ENCODE measurements at places on chromosomes 4 and X. TPM values are rescaled to one million over a fixed set of nuclear protein-coding genes. Genes with fewer than 3 reads are reported as not detected.

DNA sequence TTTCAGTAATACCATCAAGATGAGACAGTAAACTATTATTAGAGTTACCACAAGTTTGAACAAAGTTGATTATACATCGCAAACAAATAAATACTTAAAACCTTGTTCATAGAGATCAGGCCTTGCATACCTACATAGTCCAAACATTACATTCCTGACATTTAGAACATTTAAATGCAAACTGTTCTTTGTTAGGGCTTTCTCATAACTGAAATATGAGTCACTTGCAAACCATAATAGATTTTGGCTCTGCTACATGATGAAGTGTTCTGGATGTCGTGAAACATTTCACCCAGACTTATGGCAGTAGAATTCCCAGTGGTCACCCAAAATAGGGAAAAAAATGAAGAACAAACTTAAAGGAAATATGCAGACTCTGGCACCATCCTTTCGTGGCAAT, 75.0 kb downstream of the FAT4 start:
- no peak for DNase-seq

- no peak for DNase-seq
These were observed 13.2 kb downstream of the HAND2 start for GRCh38 chr4:173516621-173517524.

DNA sequence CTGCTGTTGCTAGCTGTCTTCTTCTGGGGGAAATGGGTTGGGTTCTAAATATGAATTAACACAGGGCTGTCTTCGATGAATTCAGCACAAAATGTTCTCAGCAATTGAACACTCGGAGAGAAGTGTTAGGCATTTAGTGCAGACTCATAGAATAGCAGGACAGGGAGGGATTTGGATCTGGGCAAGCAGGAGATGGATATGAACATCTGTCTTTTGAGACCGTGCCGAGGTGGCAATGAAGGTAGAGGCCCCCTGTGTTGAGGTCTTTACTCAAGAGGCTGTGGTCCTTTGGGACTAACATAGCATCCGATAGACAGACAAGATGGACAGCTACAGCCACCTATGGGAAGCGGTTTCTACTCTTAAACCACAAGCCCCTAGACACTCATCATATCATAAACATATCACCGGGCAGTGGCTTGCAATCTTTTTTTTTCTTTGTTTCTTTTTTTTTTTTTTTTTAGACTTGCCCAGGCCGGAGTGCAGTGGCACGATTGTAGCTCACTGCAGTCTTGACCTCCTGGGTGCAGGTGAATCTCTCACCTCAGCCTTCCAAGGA, 6.7 kb downstream of the CD99 start:
- DNase-seq, result no peak

GRCh38 chr4:96736352-96736889, 896.5 kb downstream of the PDHA2 start:
- DNase-seq, result no peak

The RAI2 gene
- 54.3 TPM for polyA plus RNA-seq

The GABRG1 gene
- polyA plus RNA-seq, result 0.01 TPM

The PABPC1L2B gene
- polyA plus RNA-seq, result not detected

Measured in urinary bladder (tissue), 4 donors.